Hematopoietic multipotent progenitor cell treated with erythropoietin and hydrocortisone succinate and interleukin-3 and kit ligand, for 4 days (in vitro differentiated cells): ENCODE measurements at places on chromosomes 12 and 14.

GRCh38 chr12:5166976-5167375 lies 123.3 kb downstream of the KCNA5 start:
- no peak for DNase-seq

- no peak for DNase-seq
Observed at GRCh38 chr14:72366619-72367018, 434.4 kb downstream of the RGS6 start.

DNA sequence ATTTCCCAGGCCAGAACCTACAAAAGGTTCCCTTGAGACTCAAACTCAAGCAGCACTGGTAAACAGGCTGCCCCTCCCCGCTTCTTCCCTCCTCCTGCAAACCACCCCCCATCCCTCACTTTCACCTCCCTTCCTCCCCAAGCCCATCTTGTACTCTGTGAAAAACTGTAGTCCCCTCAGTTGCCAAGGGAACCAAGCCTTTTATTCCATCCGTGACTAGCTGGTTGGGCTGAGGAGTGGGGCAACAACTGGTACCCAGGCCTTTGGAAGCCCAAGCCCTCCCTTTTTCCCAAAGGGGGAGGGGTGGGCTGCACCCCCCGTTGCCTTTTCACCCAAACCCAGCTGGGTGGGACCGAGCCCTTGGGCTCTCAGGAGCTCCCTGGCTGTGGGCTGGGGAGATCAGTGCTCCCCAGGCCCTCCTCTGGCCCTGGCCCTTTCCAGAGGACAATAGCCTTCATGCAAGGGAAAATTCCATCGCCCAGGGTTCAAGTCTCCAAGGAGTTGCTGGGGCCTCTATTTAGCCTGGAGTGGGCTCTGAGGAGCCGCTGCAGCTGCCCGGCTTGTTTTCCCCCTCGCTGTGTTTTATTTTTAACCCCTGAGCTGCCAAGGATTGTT lies 61.9 kb downstream of the ZFP36L1 start:
- DNase-seq = no peak

- DNase-seq = no peak
Observed at GRCh38 chr12:4771172-4771959, 51.2 kb downstream of the GALNT8 start.

GRCh38 chr12:126156806-126157574 lies 1091.8 kb downstream of the AACS start:
- DNase-seq = no peak

GRCh38 chr14:71321574-71322315 lies 414.5 kb downstream of the PCNX1 start:
- DNase-seq = peak; percentile 37

- no peak for DNase-seq
Observed at GRCh38 chr12:11677752-11678151, 28.3 kb downstream of the ETV6 start.

- DNase-seq = no peak
Observed at GRCh38 chr12:64237382-64237781, 15.3 kb upstream of the KICS2 start.

DNA sequence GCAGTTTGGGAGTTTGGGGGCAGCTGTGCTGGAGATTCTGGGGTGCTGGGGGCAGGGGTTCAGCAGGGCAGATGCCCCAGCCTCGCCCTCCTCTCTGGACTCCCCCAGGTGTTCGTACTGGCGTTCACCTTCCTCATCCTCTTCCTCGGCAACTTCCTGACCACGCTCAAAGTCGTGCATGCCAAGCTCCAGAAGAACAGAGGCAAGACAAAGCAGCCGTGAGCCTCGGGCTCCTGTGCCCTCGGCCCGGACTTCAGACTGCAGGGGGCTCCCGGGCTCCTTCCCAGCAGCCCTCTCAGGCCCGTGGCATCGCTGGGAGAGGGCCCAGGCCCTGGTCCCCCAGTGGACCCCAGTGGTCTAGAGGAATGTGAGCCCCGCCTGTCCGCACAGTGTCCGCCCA lies 18.0 kb downstream of the RHOF start:
- DNase-seq = no peak

DNA sequence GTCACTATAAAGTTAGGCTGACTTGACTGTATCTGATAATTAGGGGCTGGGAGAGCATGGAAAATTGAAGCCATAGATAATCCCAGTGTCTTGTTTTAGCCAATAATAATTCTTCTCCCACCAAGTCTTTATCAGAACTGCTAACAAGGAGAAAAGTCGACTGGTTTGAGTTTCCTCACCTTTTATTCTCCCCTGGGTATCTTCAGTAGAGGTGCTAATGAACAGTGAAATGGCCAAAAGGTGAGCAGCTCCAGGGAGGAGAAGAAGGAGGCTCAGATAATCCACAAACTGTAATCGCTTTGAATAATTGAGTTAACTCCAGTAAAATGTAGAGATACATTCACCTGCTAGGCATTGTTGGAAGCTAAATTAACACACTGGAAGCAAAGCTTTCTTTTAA lies 72.6 kb downstream of the ETV6 start:
- DNase-seq = no peak

DNA sequence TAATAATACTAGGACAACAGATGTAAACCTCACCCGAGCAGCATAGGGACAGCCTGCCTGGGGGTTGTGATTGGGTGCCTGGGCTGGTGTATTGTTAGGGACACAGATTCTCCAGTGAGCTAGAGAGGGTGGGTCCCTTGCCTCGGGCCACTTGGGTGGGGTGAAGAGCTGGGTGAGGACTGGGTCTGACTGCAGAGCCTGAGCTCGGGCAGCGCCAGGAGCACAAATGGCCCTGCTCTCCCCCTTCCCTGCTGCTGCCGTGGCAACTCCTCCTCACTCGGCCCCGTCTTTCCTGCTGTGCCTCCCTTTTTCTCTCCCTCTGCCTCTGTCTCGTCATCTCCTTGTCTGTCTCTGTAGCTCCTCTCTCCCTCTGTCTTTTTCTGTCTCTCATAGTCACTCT lies 115.4 kb downstream of the GLT1D1 start:
- DNase-seq = no peak

GRCh38 chr12:123912415-123913380 lies 59.9 kb downstream of the CCDC92 start:
- DNase-seq = peak; percentile 41

DNA sequence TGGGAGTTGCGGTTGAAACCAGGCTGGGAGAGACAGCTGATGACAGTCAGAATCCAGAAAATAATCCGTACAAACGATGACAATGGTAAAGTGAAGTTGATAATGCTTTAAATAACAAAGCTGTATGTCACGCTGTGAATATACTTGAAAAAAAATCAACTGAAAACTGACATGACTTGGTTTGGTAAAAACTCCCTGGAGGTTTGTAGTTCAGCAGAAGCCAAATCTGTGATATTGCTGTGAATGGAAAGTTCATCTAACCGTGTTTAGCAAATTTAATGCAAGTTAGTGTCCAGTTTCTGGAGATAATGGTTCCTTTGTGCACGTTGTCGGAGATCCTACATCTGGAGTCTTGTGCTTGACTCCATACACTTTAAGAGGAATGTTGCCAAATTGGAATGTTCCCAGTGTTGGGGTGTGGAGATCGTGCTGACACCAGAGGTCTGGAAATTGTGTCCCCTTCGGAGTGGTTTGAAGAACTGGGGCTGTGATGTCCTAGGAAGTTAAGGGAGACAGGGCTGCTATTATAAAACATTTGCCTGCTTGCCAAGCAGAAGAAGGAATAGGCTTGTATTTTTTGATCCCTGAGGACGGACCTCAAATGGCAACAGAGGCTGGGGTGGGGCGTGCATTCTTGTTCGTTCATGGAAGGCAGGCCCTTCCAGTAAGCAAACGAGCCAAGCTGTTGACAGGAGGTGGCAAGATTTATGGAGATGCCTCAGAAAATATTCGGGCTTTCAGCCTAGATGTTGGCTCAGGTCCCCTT lies 30.6 kb downstream of the PPFIBP1 start:
- DNase-seq = no peak

DNA sequence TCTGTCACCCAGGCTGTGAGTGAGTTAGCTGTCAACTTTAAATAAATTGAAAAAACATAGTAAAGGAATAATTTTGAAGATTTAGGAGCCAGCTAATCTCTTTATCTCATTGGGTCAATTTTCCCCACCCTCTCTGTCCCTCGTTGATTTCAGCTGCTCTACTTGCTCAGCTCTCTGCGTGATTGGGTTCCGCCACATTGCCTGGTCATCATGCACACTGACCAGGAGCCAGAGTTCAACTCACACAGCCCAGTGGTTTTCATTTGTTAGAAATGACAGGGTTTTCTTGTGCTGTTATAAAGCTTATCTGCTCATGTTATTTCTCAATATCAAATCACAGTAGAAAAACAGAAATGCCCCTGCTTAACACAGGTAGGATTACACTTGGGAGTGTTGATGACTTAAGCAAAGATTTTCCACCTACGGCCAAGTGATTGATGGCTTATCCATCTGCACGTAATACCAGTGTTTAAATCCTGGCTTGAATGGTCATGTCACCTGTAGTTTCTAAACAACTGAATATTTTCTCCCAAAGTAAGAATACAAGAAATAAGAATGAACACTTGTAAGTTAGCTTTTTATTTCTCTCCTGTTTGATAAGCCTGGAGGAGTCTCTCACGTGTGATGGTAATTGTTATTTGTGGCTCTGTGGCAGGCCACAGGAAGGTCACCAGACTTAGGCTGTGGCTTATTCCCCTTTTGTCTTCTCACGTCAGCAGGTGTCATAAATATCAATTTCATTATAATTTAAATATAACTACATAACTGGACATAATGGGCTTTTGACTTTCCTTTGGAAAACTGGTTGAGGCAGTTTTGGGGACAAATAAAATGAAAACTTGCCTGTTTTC lies 367.2 kb upstream of the DDHD1 start:
- no peak for DNase-seq

GRCh38 chr14:37257501-37258070 lies 59.8 kb downstream of the MIPOL1 start:
- no peak for DNase-seq

GRCh38 chr12:47225356-47225755 lies 145.6 kb upstream of the AMIGO2 start:
- no peak for DNase-seq

GRCh38 chr12:123085730-123086487 lies 65.0 kb downstream of the PITPNM2 start:
- peak; percentile 90 for DNase-seq

GRCh38 chr14:76720382-76720813 lies 40.9 kb upstream of the VASH1 start:
- no peak for DNase-seq

DNA sequence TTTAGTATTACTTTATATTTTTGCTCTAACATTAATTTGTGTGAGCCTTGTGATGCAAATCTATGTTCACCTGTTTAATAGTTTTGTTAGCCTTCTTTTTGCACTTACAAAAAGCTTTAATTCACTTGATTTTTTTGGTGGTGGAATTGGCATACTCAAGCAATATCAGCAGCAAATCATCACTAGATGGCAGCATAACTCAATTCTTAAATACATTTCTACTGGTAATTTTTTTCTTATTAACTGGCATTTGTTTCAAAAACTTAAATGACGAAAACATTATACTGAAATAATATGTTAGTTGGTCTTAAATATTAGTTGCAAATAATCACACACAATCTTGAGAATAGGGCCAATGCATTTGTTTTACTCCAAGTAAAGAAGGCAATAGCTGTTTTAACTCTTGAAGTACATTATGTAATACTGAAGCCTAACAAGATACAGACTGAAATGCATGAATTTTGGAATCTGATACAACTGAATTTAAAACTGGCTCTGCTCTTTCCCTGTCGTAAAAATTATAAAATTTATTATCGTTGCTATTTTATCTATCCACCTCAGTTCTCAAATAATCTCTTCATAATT lies 151.5 kb downstream of the ATXN7L3B start:
- peak; percentile 70 for DNase-seq

GRCh38 chr12:108699955-108700563 lies 31.3 kb downstream of the CORO1C start:
- DNase-seq = peak; percentile 95

GRCh38 chr14:24317141-24317928 lies 6.0 kb downstream of the LTB4R start:
- DNase-seq = no peak

DNA sequence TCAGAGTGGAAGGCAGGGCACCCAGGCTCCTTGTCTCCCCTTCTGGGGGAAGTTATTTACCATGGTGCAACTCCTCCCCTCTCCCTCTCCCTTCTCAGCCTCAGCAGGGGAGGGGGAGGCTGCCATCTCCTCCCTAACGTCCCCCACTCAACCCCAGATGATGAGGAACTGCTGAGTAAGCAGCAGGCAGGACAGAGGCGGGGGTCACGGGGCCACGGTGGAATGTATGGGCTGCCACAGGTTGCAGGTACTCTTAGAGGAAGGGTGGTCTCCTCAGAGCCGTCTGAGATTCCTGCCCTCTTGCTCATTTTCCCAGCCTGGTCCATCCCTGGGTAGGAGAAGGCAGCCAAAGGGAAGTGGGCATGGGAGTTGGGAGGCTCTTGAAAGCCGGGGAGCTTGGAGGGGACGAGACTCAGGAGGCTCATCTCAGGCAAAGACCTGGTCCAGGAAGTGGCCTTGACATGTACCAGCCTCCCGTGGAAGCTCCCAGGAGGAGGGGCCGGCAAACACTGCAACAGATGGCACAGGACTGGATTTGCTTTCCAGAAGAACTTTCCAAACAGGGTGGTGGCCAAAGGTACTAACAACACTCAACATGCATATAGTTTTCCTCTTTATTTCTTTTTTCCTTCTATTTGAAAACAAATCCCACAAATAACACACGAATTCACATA lies 19.0 kb downstream of the RIN3 start:
- no peak for DNase-seq

DNA sequence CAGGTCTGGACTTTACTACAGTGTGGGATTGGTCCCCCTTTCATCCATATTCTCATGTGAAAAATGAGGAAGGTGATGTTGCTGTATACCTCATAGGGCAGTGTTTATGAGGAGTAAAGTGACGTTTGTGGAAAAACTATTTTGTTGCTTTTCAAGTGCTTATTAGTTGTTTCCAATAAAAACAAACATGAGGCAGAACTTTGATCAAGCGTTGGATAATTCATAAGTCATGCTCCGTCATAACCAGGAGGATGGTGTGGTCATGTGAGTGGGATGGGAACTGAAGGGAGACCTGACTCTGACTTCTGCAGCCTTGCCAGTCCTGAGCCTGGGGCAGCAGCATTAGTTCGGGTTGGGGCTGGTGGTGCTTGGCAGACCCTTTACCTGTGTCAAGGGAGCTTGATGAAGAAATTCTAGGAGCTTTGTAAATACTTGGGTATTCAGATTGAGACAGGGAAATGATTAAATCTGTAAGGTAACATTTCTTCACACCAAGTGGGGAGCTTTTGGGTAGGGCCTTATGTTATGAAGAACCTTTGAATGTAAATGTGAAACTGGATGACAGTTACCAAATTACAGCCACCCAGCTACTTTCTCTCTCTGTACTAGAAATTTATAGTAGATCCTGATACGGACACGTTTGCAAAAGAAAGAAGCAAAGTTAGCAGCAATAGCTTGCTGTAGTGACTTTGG lies 462.4 kb upstream of the RGS6 start:
- DNase-seq = no peak
